ENCODE measurements at places on chromosomes 5 and 9.

- no peak for DNase-seq
These were observed 163.7 kb downstream of the MAN2A1 start for GRCh38 chr5:109853377-109853776.

- no peak for DNase-seq
These were observed at the start of gene STOM for GRCh38 chr9:121369595-121370265. Gene STOM (minus strand): TSS chr9:121370250. CDS start chr9:121370187, 63 bp downstream.

DNA sequence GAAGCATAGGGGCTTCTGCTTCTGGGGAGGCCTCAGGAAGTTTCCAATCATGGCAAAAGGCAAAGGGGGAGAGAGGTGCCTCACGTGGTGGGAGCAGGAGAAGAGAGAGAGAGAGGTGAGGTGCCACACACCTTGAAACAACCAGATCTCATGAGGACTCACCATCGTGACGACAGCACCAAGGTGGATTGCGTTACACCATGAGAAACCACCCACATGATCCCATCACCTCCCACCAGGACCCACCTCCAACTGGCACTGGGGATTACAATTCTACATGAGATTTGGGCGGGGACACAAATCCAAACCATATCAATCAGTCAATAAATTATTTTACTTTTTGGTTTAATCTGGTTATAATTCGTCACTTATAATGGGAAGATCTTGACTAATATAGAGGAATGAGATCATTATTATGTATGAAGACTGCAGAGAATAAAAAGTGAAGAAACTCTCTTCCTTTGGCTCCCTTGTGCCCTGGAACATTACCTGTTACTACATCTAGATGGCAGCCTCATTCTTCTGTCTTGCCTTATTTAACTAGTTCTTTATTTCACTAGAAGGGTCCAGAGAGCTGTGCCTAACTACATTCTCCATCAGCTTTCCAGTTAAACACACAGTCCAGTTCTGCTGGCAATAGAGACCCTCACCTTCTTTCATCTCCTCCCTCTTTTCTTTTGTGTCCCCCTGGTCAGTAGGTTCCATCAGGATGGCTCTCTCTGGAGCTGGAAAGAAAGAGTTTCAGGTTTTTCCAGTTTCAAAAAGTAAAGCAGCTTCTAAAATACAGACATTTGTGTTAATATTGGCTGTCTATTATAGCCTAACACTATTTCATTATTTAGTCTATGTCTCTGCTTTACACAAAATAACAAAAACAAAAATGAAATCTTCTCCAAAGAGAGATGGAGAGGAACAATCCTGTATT is 21.7 kb upstream of the SPINK7 start:
- DNase-seq, result no peak

- no peak for DNase-seq
These were observed 63.8 kb downstream of the PBX3 start for GRCh38 chr9:125811002-125811401.

GRCh38 chr5:174982485-174982884 is 258.1 kb downstream of the MSX2 start:
- no peak for DNase-seq

GRCh38 chr5:163504079-163504931 is 1.1 kb upstream of the MAT2B start:
- DNase-seq, result no peak

- no peak for DNase-seq
These were observed 192.2 kb downstream of the DMAC1 start for GRCh38 chr9:7607421-7607820.

DNA sequence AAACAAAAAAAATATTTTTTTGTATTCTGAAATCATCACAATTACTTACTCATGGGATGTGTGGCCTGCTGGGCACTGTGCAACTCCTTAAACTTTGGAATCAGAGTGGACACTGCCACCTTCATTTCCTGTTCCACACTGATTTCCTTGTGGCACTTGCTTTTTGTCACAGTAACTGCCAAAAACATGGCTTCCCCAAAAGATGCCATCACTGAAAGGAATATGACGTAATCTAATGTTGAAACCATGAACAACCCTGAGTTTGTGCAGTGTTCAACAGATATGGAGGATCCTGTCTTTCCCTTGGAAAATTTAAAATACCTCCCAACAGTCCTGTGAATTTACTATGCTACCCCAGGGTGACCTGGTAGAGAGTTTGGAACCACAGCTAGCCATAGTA is 12.6 kb upstream of the IL12B start:
- no peak for DNase-seq

DNA sequence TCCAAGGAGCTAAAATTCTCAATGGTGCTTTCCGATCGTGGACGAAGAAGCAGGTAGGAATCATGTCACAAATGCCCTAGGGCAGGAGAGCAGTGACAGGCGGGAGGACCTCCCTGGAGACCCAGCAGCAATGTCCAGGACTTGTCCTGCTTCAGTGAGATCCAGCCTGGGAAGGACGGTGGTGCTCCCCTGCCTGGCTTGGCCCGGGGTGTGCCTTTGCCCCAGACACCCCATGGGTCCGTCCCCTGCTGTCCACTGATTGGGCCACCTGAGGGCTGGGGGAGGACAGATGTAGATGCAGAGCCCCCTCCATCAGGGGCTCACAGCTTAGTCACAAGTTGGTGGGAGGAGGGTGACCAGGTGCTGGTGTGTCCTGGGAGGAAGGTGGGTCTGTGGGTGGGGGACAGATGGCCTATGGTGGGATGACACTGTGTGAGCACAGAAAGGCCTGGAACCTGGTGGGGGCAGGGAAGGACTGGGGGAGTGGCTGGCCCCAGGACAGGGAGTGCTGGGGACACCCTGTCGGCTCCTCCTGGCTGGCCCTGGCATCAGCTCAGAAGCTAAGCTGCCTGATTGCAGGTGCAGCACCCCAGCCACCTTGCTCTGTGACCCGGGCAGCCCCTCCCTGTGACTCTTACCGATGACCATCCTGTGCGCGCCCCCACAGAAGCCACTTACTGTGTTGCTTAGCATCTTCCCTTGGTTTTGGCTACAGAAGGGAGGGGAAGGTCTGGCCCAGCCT is 82.0 kb downstream of the PHF2 start:
- DNase-seq, result no peak

DNA sequence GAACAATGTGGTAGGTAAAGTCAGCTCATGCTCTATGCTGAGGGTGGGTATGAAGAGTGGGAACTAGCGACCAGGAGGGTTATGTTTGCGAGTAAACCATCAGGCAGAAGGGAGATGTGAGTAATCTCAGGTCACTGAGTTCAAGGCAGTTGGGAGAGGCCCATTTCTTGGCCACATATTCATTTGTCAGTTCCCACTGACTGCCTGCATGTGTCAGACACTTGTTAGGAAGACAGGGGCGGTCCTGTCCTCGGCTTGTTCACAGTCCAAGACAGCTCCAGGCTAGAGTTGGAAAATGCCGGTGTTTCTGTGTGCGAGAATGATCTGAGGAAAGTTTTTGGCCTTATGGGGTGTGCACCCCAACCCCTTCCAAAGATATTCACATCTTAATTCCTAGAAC is 48.6 kb upstream of the GDNF start:
- no peak for DNase-seq

- no peak for DNase-seq
These were observed 14.2 kb downstream of the FAXDC2 start for GRCh38 chr5:154836225-154836624.

DNA sequence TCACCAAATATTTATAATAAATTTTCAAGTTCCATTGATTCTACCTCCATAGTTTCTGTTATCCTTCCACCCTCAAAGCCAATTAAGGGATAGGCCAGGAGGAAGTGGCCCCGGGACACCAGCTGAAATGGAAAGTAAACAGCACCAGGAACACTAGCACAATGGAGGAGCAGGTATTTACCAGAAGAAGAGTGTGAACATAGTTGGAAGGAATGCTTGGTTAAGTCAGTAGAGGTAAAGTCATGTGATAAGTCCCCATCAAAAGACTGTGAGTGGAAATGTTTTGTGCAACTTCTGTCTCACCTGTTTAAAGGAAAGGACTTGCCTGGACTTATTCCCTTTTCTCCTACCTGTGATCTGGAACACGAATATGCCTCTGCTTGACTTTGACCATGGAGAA is 146.7 kb upstream of the RAI14 start:
- DNase-seq, result no peak

- DNase-seq, result peak; percentile 1
These were observed 500.9 kb downstream of the DIRAS2 start for GRCh38 chr9:90141723-90142122.

DNA sequence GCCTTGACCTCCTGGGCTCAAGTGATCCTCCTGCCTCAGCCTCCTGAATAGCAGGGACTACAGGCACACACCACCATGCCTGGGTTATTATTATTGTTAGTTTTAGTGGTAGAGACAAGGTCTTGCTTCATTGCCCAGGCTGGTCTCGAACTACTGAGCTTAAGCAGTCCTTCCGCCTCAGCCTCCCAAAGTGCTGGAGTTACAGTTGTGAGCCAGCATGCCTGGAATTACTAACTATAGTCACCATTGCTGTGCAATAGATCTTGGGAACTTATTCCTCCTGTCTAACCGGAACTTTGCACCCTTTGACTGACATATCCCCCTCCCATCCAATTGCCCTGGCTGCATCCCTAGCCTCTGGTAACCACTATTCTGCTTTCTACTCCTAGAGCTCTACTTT is 3.4 kb downstream of the FAM151B start:
- DNase-seq, result no peak

DNA sequence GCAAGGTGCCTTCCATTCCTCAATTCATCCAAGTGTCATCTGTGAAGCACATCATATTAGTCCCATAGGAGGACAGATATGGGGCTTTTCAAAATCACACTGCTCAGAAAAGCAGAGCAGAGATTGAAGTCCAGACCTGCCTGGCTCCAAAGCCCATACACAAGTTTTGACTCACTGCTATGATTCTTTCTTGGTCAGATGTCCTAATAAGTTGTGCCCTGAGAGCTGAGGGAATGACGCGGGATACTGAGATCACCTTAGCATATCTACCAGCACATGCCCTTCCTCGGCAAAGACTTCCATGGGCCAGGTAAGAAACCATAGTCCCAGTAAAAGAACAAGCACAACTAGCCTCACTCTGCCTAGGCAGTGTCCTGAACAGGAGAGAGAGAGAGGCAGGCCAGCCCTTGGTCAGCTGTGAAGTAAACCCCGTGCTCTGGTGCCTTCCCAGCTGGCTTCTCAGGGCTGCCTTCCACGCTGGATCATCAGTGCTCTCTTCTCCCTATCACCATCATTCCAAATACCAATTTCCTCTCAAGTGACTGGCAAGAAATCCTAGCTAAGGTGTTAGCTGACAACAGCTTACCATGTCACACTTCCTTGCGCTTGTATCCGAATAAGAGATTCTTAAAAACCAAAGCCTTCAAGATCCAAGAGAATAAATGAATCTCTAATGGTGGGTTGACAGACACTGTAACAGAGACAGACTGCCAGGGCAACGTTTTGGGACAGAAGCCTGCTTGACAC is 73.2 kb downstream of the SIL1 start:
- DNase-seq, result no peak

GRCh38 chr9:132978451-132979131 is at the start of gene GFI1B:
Gene GFI1B (plus strand): TSS chr9:132978694. CDS start chr9:132986679, 7,985 bp downstream.
- no peak for DNase-seq

DNA sequence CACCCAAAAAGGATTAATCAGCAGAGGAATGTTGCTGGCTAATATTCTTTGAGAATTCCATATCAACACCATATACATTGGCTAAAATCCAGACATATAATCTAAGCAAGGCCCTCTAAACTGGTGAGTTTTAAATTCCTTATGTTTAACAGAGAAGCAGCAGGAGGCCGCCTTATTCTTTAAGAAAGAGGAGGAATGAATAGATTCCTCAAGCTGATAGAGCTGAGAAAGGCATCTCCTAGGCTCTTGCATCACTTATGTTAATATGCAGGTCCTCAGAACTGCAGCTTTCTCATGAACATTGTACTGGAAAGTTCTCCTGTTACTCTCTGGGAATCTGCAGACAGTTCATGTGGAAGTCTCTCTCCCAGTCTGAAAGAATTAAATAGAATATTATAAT is 20.1 kb upstream of the SMARCA2 start:
- no peak for DNase-seq
